ENCODE measurements at places on chromosomes 6 and 20.

DNA sequence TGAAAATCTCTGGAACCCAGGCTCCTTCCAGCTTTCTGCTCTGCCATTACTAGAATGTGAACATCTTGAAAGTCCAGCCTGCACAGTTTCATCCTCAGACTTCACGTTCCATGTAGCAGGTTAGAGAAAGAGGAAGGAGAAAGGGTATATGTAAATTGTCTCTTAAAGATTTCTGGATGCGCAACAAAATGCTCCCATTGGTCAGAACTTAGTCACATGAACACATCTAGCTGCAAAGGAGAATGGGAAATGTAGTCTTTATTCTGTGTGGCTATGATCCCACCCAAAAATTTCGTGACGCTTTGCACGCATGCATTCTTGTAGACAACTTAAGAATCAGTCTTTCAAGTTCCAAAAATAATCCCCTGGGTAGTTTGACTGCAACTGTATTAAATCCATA lies 46.4 kb upstream of the CHD6 start:
- DNase-seq: no peak

- no peak for DNase-seq
These were observed 32.5 kb upstream of the PRDM1 start for GRCh38 chr6:106053484-106054205.

DNA sequence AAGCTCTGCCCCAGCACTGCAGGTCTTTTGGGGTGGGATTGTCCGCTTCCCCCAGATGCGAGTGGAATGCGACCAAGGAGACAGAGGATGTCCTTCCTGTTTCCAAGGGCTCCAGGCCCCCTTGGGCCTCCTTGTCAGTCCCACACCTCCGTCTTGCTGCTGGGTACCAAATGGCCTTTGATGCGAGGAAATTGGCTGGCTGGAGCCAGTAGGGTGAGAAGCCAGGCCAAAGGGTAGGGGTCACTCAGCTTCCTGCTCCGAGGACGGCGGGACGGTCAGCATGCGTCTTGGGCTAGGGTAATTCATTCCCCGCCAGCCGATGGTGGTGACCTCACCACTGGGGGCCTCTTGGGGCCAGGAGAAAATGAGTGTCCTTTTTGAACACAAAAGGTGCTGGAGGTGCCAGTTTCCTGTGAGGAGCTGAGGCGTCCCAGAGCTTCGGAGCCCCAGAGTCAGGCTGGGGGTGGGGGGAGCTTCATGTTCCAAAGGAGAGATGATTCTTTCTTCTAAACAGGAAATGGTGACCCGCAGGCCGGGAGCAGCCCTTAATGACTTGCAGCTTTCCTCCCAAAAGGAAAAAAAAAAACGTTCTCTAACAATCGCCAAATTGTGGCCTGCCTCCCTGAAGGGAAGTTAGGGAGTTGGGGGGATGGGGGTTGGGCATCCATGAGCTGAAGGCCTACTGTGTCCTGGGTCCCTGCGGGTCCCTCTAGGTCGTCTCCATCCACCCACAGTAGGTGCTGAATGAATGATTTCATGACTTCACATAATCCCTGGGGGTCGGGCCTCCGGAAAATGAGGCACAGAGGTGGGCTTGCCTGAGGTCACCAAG lies 6.7 kb downstream of the SNAI1 start:
- no peak for DNase-seq

- no peak for DNase-seq
These were observed 333.4 kb downstream of the THBS2 start for GRCh38 chr6:168920289-168920688.

- no peak for DNase-seq
These were observed 649.7 kb upstream of the CHD6 start for GRCh38 chr20:42267793-42268384.

DNA sequence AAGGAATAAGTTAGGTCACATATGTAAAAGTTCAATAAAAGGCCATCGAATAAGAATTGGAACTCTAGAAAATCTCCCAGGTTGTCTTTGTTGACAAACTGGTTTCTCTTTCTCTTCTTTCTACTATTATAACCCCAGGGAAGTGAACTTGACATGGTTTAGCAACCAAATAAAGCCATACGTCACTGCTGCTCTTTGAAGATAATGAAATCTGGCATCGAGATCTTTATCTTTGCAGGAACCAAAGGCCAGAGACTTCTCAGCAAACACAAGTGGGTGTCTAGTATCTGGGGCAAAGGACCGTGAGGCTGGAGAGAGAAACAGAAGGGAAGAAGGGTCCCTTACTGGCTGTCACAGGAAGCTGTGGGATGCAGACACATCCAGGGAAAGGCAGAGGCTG lies 286.7 kb upstream of the CDYL start:
- DNase-seq: no peak

GRCh38 chr20:59165396-59165795 lies 1.8 kb downstream of the ZNF831 start:
- DNase-seq: no peak

DNA sequence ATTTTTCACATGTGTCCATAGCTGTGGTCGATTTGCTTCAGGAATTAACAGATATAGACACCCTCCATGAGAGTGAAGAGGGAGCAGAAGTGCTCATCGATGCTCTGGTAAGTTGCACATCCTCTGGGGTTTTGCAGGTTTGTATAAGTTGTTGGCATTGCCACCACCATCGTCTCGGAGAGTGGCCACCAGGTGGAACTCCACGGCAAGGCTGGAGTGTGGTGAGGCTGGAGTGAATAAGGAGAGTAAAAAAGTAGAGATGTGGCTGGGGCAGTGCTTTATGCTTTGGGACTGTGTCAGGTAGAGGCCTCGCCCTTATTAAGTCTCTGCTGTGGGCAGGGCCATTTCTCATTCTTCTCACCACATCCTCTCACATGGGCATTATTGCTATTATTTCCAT lies 63.7 kb downstream of the CTNNBL1 start:
- DNase-seq: no peak

DNA sequence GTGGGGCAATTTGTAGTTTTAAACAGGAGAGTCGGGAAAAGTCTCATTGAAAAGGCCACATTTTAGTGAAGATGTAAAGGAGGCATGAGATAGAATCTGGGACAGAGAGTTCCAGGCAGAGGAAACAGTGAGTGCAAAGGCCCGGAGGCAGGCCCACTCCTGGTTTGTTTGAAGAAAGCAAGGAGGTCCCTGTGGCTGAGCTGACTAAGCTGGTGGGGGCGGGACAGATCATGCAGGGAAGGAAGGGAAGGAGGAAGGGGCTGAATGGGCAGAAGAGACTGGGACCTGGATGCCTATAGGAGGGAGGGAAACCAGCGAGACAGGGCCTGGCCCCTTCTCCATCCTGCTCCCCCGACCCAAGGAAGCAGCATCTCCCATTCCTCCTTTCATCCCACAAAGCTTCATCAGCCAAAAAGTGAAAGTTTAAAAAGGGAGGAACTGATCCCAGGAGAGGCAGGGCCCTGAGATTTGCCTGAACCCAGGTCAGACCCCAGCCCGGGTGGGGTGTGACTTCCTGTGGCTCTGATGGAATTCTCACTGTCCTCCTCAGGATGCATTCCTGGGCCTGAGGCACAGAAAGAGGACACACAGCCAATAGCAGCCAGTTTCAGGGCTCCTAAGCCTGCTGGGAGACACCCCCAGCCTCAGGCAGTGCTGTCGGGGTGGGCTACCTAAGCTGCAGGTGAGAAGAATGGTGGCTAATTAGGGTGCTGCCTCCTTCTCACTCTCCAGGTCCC lies 54.2 kb upstream of the SIRPA start:
- DNase-seq: no peak

GRCh38 chr6:24353861-24354260 lies 4.0 kb downstream of the DCDC2 start:
- DNase-seq: no peak

DNA sequence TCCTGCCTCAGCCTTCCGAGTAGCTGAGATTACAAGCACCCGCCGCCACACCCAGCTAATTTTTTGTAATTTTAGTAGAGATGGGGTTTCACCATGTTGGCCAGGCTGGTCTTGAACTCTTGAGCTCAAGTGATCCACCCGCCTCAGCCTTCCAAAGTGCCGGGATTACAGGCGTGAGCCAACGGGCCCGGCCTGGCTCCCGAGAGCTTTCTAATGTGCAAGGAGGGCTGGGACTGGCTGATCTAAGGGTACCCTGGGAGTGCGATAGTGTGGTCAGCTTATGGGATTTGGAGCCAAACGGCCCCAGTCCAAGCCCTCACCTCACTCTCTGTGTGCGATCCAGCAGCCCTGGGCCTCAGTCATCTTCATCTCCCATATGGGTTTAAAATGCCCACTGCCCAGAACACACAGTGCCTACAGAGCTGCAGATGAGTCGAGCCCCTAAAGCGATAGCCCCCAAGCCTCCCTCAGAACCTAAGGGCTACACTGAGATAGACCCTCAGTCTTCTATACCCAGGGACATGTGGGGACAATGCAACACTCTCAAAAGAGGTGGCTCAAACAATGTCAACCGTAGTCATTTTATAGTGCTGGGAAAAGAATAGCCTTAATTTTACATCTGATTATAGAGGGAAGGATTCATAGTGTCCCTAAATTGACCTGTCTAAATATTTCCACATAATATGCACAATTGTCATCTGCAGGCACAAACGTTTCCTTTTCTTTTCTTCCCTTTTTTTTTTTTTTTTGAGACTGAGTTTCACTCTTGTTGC lies 50.1 kb downstream of the SSR1 start:
- DNase-seq: no peak

DNA sequence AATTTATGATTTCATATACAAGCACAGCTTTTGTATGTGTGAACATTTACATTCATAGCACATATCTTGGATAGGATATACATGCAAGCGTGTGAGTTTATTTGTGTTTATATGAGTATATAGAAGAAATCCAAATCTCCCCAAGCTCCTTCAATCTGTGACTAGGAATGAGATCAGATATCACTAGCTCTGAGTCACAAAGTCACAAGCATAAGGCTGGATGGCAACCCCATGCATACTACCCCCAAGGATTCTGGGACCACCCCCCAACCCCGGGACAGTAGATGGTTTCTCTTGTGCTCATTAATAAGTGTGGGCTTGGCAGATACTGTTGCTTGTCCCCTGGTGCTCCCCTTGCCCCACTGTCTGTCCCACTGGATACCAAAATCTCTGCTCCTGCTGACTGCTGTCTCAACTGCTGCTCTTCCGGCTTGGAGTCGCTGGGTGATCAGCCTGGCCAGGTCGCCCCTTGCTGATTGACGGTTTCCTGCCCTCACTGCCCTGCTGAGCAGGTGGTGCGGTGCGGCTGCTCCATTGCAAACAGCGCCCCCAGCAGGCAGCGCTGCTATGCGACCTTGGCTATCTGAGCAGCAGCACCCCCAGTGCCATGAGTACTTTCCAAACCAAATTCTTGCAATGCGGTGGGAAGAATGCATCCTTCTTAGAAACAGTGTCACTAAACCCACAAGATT lies 279.4 kb downstream of the CD83 start:
- no peak for DNase-seq

DNA sequence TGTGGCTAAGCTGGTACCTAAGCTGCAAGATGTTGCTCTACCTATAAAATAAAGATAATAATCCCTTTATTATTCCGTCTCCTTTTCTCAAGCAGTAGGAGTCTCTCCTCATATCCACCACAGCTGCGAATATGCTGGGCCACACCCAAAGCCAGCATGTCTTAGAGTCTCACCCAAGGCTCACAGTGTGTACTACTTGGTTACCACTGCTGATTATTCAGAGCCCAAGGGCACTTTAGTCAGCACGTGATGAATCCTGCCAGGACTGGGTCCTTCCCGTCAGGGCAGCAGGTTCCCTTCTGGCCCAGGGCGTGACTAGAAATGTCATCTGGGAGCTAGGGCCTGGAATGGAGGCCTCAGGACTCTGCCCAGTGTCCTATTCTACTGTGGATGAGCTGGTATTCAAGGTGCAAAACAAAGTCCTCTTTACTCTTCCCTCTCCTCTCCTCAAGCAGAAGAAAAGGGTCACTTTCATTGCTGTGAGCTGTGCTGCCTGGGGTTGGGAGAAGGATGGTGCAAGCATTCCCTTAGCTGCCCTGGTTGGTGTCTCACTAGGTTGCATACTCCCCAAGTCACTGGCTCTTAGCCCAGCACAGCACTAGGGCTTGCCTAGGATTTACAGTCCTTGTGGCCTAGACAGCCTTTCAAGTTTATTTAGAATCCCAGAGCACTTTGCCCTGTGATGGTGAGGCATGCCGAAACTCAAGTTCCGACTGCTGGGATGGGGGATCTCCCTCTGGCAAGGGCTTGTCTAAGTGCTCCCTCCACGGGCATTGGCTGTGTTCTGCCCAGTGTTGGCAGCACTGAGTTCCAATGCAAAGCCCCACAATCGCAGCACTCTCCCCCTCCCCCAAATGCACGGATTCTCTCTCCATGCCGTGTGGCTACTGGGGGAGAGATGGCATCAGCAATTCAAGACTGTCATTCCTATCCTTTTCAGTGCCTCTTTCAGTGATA lies 320.2 kb downstream of the BTBD9 start:
- DNase-seq: no peak

DNA sequence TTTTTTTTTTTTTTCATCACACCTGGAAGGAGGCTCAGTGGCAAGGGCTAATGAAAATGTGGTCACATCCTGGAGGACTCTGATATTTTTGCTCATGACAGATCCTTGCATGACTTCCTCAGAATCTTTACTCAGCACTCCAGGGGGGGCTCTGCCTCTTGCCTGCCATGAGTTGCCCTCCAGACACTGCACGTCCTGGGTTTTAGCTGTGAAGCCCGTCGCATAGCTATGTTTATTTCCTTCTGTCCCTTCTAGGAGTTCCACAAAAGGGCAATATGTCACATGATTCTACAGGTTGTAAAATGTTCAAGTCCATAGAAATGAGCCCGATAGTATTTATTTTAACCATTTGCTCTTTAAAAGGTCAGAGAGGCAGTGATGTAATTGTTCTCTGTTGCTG lies 18.2 kb downstream of the MAS1 start:
- DNase-seq: no peak

DNA sequence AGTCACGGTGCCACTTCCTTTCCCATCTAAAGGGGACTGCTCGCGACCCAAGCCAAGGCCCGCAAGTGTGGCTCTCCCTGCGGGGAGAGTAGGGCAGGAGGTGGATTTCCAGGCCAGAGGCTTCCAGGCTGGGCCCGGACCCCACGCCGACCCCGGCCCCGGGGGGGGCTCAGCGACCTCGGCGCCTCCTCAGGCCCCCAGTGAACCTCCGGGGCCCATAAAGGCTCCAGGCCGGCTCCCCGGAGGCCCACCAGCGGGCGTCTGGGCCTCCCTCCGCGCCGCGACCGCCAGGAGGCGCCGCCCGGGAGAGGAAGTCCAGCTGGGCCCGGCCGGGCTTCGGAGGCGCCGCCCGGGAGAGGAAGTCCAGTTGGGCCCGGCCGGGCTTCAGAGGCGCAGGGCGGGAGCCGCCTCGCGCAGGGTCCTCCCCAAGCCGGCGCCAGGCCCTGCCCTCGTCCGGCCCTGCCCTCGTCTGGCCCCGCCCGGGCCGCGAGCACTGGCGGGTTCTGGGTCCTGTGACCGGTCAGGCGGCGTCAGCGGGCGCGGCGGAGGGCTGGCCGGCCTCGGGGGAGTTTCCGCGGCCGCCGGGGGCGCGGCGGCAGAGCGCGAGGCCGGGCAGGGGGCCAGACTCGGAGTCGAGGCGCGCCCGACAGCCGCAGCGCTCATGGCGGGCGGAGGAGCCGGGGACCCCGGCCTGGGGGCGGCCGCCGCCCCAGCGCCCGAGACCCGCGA lies at the start of gene RAB32:
Gene RAB32, plus strand, starts transcription at position 623 of the 729 bp plus-strand sequence. Its CDS starts 39 bp downstream, at position 662.
- DNase-seq: no peak
